ENCODE measurements at places on chromosomes 1 and 21. TPM values are rescaled to one million over a fixed set of nuclear protein-coding genes. Genes with fewer than 3 reads are reported as not detected.

Gene PCP4
- polyA plus RNA-seq, result 69.4 TPM

Gene AMPD1
- polyA plus RNA-seq, result not detected

Gene AADACL4
- 0.58 TPM for polyA plus RNA-seq

Gene RIMKLA
- polyA plus RNA-seq, result 1.1 TPM

Gene CYP4Z1
- polyA plus RNA-seq, result 0.19 TPM

Gene FCRLB
- 2.8 TPM for polyA plus RNA-seq

Gene XCL1
- not detected for polyA plus RNA-seq

Gene OR2L2
- polyA plus RNA-seq, result not detected

Gene TMPRSS2
- polyA plus RNA-seq, result 55.0 TPM

Gene RPL11
- polyA plus RNA-seq, result 2,056 TPM

All from kidney (tissue), 22 donors.